ENCODE measurements at places on chromosomes 12 and 14. TPM values are rescaled to one million over a fixed set of nuclear protein-coding genes. Genes with fewer than 3 reads are reported as not detected.

The GPD1 gene
- total RNA-seq: not detected

The KRT6A gene
- not detected for total RNA-seq

The SOS2 gene
- total RNA-seq: 14.1 TPM

The KRT83 gene
- not detected for total RNA-seq

The CMA1 gene
- not detected for total RNA-seq

The RIN3 gene
- total RNA-seq: 1.1 TPM

All from cardiac atrium fibroblast (primary cell).